Globus pallidus (tissue), 1 donor: ENCODE measurements at places on chromosomes 5 and 9.

GRCh38 chr5:119752921-119753886, 123.8 kb downstream of the FAM170A start:
- no peak for DNase-seq

GRCh38 chr9:100575006-100575405, 2.9 kb upstream of the CAVIN4 start:
- no peak for DNase-seq

DNA sequence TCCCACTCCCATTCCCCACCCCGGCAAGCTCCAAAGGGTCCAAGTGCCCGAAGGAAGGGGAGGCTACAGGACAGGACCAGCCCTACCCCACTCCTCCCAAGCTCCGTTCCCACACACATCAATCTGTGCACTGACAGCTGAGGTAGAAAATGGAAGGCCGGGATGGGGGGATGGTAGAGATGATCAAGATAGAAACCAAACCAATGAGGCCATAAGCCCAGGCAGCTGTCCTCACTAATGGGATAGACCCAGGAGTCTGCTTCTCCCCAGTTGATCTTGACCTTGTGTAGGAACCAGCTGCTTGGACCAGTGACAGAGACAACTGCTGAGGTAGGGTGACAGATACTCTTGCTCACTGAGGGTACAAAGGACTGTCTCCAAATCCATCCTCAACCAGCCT, 38.6 kb downstream of the B4GALT1 start:
- DNase-seq = no peak

GRCh38 chr5:74188351-74189105, 452.0 kb downstream of the ENC1 start:
- DNase-seq = no peak
